WERI-Rb-1 (cell line): ENCODE measurements at places on chromosomes 4 and X.
A peak's percentile ranks its signal among the peaks of the same experiment; 100 is the strongest.

GRCh38 chrX:9312922-9313867, 151.7 kb upstream of the TBL1X start:
- peak; percentile 62 for DNase-seq

- DNase-seq: peak; percentile 70
Observed at GRCh38 chrX:499870-500364, 113.2 kb upstream of the PPP2R3B start.

DNA sequence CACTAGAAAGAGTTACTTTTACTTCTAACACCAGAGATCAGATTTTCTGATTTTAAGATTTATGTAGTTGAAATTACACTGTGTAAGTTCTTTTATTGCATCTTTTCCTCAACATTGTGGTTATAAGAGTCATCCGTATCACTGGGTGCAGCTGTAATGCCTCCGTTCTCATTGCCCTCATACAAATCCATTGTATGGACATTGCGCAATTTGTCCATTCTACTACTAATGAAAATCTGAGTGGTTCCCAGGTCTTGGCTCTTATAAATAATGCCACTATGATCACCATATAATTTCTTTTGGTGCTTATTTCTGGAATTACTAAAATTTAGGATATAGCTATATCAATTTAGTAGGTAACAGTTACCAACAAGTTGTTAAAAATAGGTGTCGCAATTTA, 614.0 kb upstream of the GALNT7 start:
- DNase-seq: no peak

GRCh38 chr4:176642472-176642871, 150.2 kb downstream of the VEGFC start:
- DNase-seq: peak; percentile 18

GRCh38 chrX:98924511-98924910, 1485.6 kb downstream of the PCDH19 start:
- no peak for DNase-seq

GRCh38 chrX:30283456-30284200, 25.6 kb downstream of the NR0B1 start:
- DNase-seq: no peak

- no peak for DNase-seq
Observed at GRCh38 chrX:64977830-64978229, 1.6 kb upstream of the ZC4H2 start.

DNA sequence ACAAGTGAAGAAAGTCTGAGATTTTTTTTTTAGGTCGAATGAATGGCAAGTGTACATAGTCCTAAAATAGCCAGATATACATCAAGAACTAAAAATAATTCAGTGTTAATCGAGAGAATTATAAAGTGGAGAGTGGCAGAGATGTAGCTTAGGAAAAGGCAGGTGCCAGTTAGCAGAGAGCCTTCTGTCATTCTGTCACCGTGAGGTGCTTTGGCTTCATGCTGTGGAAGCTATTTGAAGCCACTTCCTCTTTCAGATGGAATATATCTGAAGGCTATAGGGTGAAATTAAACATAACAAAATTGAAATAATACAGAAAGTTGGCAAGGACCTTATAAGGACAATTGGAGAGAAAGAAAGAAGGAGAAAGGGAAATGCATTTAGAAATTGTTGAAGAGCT, 756.3 kb downstream of the CCSER1 start:
- no peak for DNase-seq

- peak; percentile 23 for DNase-seq
Observed at GRCh38 chrX:40083120-40083978, 14.4 kb downstream of the BCOR start.

DNA sequence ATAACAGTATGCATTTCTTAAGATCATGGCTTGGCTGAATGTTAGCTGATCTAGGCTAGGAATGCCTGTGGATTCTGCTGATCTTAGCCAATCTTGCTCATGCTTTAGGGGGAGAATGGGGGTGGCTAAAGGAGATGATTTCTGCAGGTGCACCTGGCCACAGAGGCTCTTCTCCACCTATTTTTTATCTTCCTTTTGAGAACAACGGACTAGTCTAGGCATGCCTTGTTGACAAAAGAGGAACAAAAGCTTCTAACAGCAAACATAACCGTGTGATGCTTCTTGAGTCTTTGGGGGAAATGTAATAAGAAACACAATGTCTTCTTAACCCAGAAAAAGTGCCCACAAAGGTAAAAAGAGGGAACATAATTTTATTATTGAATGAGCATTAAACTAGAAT, 743.5 kb downstream of the ARAP2 start:
- DNase-seq: no peak

- DNase-seq: no peak
Observed at GRCh38 chrX:29488919-29489318, 726.4 kb upstream of the MAGEB2 start.

- no peak for DNase-seq
Observed at GRCh38 chrX:47242321-47242720, 9.5 kb downstream of the USP11 start.

GRCh38 chrX:40318076-40318475, 220.3 kb upstream of the BCOR start:
- peak; percentile 81 for DNase-seq

- peak; percentile 77 for DNase-seq
Observed at GRCh38 chr4:8342651-8343261, 73.2 kb downstream of the HTRA3 start.

- no peak for DNase-seq
Observed at GRCh38 chr4:121353213-121353612, 27.6 kb downstream of the QRFPR start.

DNA sequence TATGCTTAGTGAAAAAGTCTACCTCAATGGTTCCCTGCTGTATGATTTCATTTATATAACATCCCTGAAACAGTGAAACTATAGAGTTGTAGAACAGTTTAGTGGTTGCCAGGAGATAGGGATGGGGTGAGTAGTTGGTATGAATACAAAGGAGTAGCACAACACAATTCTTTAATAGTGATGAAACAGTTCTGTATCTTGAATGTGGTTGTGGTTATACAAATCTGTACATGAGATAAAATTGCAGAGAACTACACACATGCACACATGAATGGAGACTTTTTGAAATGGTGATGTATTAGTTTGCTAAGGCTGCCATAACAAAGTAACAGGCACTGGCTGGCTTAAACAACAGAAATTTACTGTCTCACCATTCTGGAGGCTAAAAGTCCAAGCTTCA, 677.1 kb downstream of the ADGRL3 start:
- DNase-seq: no peak

DNA sequence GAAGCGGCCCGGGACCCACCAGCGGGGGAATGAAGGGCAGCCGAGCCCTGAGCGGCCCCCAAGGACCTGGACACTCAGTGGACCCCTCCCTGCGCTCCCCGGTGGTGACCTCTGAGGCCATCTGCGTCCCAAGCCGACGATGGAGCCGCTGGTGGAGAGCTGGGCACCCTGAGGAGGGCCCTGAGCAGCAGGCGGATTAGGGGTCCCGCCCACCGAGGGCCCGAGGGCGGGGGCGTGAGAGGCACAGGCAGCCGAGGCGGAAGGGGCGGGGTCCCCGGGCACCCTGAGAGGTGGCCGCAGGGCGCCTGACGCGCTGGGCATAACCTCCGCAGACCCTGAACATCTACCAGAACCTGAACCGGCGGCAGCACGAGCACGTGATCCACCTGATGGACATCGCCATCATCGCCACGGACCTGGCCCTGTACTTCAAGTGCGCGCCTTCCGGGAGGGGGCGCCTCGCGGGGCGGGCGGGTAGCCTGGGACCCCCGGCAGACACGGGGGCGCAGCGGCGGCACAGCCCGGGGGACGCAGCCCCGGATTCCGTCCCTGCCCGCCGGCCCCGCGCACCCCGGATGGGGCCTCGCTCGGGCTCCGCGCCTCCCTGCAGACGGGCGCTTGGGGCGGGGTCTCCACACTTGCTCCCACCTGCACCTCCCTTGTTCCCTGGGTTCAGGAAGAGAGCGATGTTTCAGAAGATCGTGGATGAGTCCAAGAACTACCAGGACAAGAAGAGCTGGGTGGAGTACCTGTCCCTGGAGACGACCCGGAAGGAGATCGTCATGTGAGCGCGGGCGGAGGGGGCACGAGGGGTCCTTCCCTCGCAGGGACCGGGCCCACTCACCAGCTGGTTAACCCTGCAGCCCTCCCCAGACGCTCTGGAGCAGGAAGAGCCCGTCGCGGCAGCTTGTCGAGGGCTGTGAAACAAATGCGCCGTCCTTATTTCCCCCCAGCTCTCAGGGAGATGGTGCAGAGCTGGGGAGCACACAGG, 10.3 kb downstream of the ATP5ME start:
- DNase-seq: peak; percentile 73

GRCh38 chr4:173171098-173171497, 2.5 kb downstream of the GALNT7 start:
- DNase-seq: no peak

DNA sequence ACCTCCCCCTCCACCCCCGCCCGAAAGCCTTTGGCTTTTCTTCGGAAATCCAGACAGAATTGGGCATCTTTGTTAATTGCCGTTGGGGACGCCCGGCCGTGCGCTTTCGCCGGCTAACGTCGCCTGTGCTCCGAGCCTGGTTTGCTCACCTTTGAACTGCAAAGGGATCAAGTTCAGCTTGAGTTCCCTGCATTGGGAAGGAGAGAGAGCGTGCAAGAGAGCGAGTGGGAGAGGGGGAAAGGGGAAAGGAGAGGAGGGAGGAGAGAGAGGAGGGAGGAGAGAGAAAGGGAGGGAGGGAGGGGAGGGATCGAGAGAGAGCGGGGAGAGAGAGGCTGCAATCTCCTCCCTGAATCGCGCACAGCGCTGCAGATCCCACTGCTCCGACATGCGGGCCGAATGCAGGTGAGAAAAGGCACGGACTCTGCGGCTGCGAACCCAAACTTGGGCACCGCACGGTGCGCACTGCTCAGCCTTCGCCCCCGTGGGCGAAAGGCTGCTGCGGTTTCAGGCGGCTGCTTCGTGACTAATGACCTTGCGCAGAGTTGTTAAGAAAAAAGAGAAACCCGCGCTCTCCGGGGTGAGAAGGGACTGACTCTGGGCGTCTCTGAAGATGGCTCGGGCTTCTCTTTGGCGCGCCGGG, at the start of gene PCDH7:
Gene PCDH7, plus strand, starts transcription at position 349 of the 640 bp plus-strand sequence. CDS start 1,054 bp downstream, outside the sequence.
- DNase-seq: peak; percentile 44

DNA sequence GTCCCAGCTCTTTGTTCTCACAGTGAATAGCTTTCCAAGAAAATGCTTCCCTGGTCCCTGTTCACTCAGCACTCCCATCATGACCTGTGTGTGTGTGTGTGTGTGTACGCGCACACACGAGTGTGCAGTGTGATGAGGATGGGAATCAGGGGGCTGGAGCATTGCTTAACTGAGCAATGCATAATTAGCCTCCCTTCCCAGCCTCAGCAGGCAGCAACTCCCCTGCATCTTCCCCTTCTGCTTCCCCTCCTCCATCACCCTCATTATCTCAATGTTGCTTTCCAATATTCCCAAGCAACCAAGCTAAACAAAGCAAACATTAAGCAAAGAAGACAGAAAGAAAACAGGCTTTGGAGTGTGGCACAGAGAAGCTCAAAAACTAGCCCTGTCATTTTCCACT, 137.0 kb downstream of the RBM47 start:
- DNase-seq: no peak

DNA sequence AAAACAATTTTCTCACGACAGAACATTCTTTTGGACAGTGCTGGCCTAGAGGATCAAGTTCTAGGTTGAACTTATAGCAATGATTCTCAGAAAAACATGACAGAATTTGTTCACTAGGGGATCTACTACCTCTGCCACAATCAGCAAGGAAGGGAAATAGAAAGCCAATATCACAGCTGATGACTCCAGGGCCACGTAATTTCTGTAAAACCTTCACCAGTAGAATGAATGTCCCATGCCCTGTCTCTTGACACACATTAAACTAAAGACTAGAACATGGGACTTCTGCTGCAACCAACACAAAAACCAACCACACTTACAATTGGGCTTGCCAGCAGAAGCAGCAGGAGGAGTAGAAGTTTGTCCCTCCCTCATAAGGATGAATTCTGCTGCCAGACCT, 86.0 kb upstream of the NPFFR2 start:
- DNase-seq: no peak

DNA sequence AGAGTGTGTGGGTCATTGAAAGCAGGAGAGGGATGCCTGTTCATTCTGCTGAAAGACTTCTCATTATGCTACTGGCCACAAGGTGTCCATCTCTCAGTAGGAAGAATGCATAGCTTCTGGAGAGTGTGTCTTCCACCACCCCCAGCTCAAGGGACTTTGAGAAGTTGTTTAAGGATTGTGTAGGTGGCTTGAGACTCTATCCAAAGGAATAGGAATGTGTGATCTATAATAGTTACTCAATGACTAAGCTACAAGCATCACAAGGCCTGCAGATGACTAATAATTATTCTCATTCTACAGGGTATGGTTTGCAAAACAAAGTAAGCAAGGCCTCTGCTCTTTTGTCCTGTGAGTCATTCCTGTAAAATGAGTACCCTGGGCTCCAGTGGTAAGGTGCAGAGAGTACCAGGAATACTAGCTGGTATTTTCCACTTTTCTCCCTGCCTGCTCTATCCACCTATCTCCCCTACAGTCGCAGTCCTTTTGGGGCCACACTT, 279.8 kb upstream of the BOD1L1 start:
- no peak for DNase-seq
